MCF 10A (cell line): ENCODE measurements at places on chromosomes 6 and 20. TPM values are rescaled to one million over a fixed set of nuclear protein-coding genes. Genes with fewer than 3 reads are reported as not detected.
A peak's percentile ranks its signal among the peaks of the same experiment; 100 is the strongest.

DNA sequence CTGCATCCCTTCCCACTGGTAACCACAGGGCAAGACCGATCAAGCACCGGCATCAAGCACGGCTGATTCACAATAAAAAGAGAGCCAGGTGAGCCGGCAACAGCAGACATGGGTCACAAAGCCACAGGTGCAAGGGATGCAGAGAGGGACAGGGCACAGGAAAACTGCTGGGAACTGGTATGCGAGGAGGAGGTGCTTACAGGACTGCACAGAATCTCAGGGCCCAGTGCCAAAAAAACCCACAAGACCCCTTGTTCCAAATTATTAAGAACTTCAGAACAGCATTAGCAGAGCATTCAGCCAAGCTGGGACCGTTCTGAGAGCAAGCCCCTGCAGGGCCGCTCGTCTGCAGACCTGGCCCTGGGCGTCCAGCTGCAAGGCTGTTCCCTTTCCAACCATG, 35.4 kb downstream of the BFSP1 start:
- no peaks in the 10 kb centered on the region for H3K27me3 ChIP-seq
- peaks cover 6% of the 10 kb centered on the region for H3K4me1 ChIP-seq
- DNase-seq = no peak
- H3K4me3 ChIP-seq = no peak overlapping the region
- no peak overlapping the region for H3K27ac ChIP-seq

ROMO1 gene
- 173 and 192 TPM in 2 replicates for total RNA-seq

IL17F gene
- total RNA-seq = not detected in 2 replicates

- H3K27me3 ChIP-seq = no peaks in the 10 kb centered on the region
- H3K4me3 ChIP-seq = no peak overlapping the region
- H3K36me3 ChIP-seq = peaks cover 58% of the 10 kb centered on the region
- no peak for DNase-seq
- peak overlapping the region; percentile 43 for H3K27ac ChIP-seq
- H3K4me1 ChIP-seq = peaks cover 55% of the 10 kb centered on the region
Observed at GRCh38 chr6:108640104-108640503, 79.4 kb downstream of the FOXO3 start.

DNA sequence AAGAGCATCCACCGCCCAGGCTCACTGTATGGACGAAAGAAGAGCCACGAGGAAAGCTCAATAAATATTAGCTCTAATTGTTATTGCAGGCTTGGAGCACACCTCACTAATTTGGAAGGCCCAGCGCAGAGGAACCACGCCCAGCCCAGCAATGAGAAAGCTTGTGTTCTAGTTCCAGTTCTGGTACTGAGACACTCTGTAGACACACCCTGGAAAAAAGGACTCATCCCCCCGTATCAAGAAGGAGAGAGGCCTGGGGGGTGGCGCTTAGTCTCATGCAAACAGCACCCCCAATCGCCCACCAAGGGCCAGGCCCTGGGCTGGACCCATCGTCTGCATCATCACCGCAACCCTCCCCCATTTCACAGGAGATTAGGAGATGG, 156.9 kb downstream of the BMP7 start:
- no peaks in the 10 kb centered on the region for H3K36me3 ChIP-seq
- no peak for DNase-seq
- H3K27ac ChIP-seq = no peak overlapping the region
- no peak overlapping the region for H3K4me3 ChIP-seq
- peaks cover 45% of the 10 kb centered on the region for H3K27me3 ChIP-seq

- DNase-seq = no peak
- H3K4me3 ChIP-seq = no peak overlapping the region
- no peaks in the 10 kb centered on the region for H3K27me3 ChIP-seq
- no peaks in the 10 kb centered on the region for H3K4me1 ChIP-seq
- H3K27ac ChIP-seq = no peak overlapping the region
Observed at GRCh38 chr6:108707328-108707976, 140.8 kb upstream of the ARMC2 start.

GRCh38 chr6:7424967-7425807, 35.6 kb downstream of the RIOK1 start:
- no peak overlapping the region for H3K4me3 ChIP-seq
- H3K36me3 ChIP-seq = peaks cover under 1% of the 10 kb centered on the region
- H3K4me1 ChIP-seq = no peaks in the 10 kb centered on the region

DNA sequence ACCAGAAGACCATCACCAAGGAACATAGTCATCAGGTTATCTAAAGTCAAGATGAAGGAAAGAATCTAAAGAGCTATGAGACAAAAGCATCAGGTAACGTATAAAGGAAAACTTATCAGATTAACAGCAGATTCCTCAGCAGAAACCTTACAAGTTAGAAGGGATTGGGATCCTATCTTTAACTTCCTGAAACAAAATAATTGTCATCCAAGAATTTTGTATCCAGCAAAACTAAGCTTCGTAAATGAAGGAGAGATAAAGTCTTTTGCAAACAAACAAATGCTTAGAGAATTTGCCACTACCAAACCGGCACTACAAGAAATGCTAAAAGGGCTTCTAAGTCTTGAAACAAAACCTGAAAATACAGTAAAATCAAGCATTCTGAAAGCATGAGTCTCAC, 71.0 kb downstream of the HECA start:
- no peaks in the 10 kb centered on the region for H3K27me3 ChIP-seq
- no peak overlapping the region for H3K4me3 ChIP-seq
- no peak overlapping the region for H3K27ac ChIP-seq
- no peaks in the 10 kb centered on the region for H3K36me3 ChIP-seq

DNA sequence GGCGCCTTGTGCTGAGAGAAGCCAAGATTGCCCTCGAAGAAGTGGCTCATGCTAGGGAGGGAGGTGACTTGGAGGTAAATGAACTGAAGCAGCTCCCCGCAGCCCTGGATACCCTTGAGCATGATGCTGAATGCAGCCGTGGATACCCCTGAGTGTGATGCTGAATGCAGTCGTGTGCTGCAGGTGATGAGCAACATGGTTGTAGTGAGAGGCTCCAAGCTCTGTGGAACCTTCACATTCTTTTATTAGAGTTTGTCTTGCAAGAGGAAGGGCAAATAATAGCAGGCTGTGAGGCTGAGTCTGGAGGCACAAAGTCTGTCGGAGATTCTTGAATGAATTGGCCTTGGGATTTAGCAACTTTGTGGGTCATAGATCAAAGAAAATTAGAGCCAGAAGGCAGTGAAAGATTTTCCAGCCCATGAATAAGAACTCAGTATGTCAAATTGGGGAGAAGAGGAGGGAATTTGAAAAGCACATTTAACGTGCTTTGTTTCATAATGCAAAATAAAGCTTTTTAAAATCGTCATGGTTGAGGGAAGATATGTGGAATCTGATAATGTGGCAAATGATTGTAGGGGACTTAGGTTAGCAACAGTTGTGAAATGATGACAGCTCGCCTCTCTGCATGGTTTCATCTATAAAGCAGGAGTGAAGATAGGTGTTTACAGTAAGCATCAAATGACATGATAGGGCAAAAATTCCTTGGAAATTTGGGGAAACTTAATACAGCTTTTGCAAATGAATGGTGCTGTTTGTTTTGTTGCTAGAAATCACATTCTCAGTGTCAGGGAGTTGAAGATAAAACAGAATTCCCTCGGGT, 120.1 kb upstream of the TIAM2 start:
- H3K4me3 ChIP-seq = no peak overlapping the region
- H3K36me3 ChIP-seq = peaks cover 17% of the 10 kb centered on the region
- no peak overlapping the region for H3K27ac ChIP-seq

GRCh38 chr6:39048481-39049399, at the start of gene GLP1R:
Gene GLP1R, plus strand, starts transcription at chr6:39048781. Its CDS starts 60 bp downstream, at chr6:39048841.
- H3K4me3 ChIP-seq = no peak within 1 kb of the TSS
- DNase-seq = no peak
- peaks cover 14% of the 10 kb centered on the region for H3K27me3 ChIP-seq
- H3K27ac ChIP-seq = no peak within 1 kb of the TSS
- H3K36me3 ChIP-seq = peaks cover 4% of the 10 kb centered on the region

GRCh38 chr20:34538671-34539123, 19.8 kb upstream of the MAP1LC3A start:
- no peaks in the 10 kb centered on the region for H3K27me3 ChIP-seq
- H3K27ac ChIP-seq = no peak overlapping the region
- no peaks in the 10 kb centered on the region for H3K4me1 ChIP-seq
- peak; percentile 62 for DNase-seq
- H3K36me3 ChIP-seq = peaks cover 84% of the 10 kb centered on the region
- no peak overlapping the region for H3K4me3 ChIP-seq

DNA sequence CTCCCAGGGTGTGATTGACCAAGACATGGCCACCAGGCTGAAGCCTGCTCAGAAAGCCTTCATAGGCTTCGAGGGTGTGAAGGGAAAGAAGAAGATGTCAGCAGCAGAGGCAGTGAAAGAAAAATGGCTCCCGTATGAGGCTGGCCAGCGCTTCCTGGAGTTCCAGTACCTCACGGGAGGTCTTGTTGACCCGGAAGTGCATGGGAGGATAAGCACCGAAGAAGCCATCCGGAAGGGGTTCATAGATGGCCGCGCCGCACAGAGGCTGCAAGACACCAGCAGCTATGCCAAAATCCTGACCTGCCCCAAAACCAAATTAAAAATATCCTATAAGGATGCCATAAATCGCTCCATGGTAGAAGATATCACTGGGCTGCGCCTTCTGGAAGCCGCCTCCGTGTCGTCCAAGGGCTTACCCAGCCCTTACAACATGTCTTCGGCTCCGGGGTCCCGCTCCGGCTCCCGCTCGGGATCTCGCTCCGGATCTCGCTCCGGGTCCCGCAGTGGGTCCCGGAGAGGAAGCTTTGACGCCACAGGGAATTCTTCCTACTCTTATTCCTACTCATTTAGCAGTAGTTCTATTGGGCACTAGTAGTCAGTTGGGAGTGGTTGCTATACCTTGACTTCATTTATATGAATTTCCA, 4.6 kb upstream of the SNRNP48 start:
- DNase-seq = no peak
- peaks cover 16% of the 10 kb centered on the region for H3K4me1 ChIP-seq
- H3K4me3 ChIP-seq = no peak overlapping the region
- H3K36me3 ChIP-seq = no peaks in the 10 kb centered on the region
- no peaks in the 10 kb centered on the region for H3K27me3 ChIP-seq

DNA sequence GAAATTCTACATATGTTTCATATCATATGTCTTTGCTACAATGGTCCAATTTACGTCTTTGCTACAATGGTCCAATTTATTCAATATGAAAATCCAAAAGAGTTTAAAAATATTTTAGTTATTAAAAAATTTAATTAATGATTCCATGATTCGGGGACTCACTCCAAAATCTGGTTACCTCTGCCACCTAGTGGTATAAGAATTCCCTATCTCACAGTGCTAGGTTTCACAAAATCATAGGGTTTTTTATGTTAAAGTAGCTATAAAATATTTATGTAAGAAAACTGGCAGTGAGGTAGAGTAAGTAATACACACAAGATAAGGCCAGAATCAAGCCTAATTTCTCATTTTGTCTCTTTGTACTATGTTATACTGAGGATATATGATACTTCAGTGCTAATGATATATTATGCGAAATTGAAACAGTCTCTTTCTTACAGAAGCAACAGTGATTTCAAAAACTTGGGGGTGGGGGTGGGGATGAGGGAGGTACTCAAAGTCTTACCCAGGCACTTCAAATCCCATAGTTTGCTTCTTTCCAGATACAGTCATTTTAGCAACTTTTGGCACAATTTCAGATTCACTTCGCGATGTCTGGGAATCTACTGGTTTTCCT, 52.3 kb downstream of the HBS1L start:
- peak; percentile 43 for DNase-seq
- peaks cover 20% of the 10 kb centered on the region for H3K36me3 ChIP-seq
- H3K27ac ChIP-seq = no peak overlapping the region
- no peaks in the 10 kb centered on the region for H3K27me3 ChIP-seq
- H3K4me1 ChIP-seq = no peaks in the 10 kb centered on the region
- no peak overlapping the region for H3K4me3 ChIP-seq

MOG gene
- total RNA-seq = not detected in 2 replicates

TULP4 gene
- 64.2 and 71.8 TPM in 2 replicates for total RNA-seq

HLA-DQA1 gene
- total RNA-seq = not detected in 2 replicates

SNAP25 gene
- total RNA-seq = not detected in 2 replicates

DNA sequence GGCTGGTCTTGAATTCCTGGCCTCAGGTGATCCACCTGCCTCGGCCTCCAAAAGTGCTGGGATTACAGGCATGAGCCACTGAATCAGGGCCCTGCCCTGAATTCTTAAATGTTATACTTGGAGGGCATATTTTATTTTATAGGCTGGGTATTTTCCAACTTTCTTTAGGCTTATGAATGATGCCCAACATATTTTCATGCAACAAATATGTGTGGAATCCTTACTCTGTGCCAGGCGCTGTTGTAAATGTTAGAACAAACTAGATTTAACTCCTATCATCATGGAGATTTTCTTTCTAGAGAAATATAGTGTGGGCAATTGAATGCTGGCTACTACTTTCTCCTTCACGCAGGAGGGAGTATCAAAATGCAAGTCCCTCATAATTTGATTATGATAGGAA, 71.2 kb downstream of the SAMD5 start:
- no peaks in the 10 kb centered on the region for H3K36me3 ChIP-seq
- no peak for DNase-seq
- H3K27me3 ChIP-seq = no peaks in the 10 kb centered on the region
- no peak overlapping the region for H3K4me3 ChIP-seq
- H3K4me1 ChIP-seq = peaks cover 7% of the 10 kb centered on the region

LPIN3 gene
- total RNA-seq = 16.5 and 18.9 TPM in 2 replicates

GRCh38 chr6:42380228-42380979, 71.3 kb downstream of the TRERF1 start:
- no peak for DNase-seq
- H3K36me3 ChIP-seq = peaks cover 13% of the 10 kb centered on the region
- H3K27me3 ChIP-seq = no peaks in the 10 kb centered on the region
- no peak overlapping the region for H3K4me3 ChIP-seq
- H3K27ac ChIP-seq = peak overlapping the region; percentile 41

- H3K27ac ChIP-seq = no peak overlapping the region
- no peaks in the 10 kb centered on the region for H3K4me1 ChIP-seq
- H3K4me3 ChIP-seq = no peak overlapping the region
Observed at GRCh38 chr6:159860482-159860881, 30.3 kb upstream of the MAS1 start.

PRKN gene
- total RNA-seq = 2.5 and 6.0 TPM in 2 replicates
